ENCODE measurements at places on chromosomes 6 and 20.

GRCh38 chr6:136751522-136751956 is 40.7 kb downstream of the MAP3K5 start:
- DNase-seq: no peak

GRCh38 chr20:60138256-60139220 is 180.3 kb downstream of the CDH26 start:
- peak; percentile 47 for DNase-seq

- DNase-seq: no peak
Observed at GRCh38 chr6:100768816-100769351, 112.2 kb downstream of the ASCC3 start.

GRCh38 chr6:80767808-80768207 is 661.3 kb downstream of the BCKDHB start:
- no peak for DNase-seq

- DNase-seq: no peak
Observed at GRCh38 chr6:56025795-56026194, 150.4 kb upstream of the BMP5 start.

- DNase-seq: no peak
Observed at GRCh38 chr20:60749804-60750602, 502.1 kb upstream of the CDH4 start.

GRCh38 chr20:3367089-3367488 is 40.4 kb downstream of the DNAAF9 start:
- no peak for DNase-seq

Measured in NCI-H1436 (cell line).